Left cardiac atrium (tissue), 4 donors: ENCODE measurements at places on chromosomes 4 and X.
A peak's percentile ranks its signal among the peaks of the same experiment; 100 is the strongest.

DNA sequence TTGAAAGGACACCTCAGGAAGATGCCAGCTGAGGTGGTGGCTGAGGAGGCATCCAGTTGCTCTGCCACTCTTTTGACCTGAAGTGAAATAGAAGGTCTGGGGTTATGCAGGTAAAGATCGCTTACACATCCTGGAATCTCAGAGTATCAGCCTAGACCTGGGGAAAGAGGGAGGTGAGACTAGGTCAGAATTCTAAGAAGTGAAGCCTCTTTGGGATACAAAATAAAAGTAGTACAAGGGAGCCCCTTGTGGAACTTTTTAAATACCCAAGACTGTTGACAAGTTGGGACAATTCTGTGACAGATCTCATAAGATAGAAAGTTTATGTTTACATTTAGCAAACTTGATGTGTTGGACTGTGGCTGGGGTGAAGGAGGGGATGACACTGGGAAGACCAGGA is 263.1 kb downstream of the SPRY1 start:
- no peak for DNase-seq

GRCh38 chr4:91422011-91422410 is 881.8 kb upstream of the GRID2 start:
- DNase-seq, result no peak

GRCh38 chr4:47444031-47444430 is 19.5 kb downstream of the COMMD8 start:
- DNase-seq, result no peak

- no peak for DNase-seq
These were observed 123.5 kb upstream of the BMPR1B start for GRCh38 chr4:94634271-94634670.

- DNase-seq, result peak; percentile 75
These were observed 10.7 kb upstream of the DLG3 start for GRCh38 chrX:70433848-70434351.

DNA sequence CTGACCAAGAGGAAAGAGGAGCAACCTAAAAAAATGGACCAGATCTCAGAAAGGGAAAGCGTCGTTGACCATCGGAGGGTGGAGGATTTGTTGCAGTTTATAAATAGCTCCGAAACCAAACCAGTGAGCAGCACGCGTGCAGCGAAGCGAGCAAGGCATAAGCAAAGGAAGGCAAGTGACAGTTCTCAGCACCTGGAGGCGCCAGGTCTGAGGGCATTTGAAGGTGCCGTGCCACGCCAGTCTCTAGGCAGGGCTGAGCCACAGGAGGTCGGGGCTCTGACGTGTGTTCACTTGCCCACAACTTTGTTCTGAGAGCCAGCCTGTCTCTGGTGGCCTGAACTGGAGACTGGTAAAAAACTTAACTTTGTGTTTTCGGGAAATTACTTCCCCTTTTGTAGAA is 59.7 kb downstream of the TNIP2 start:
- no peak for DNase-seq

- DNase-seq, result no peak
These were observed 109.9 kb upstream of the NAP1L5 start for GRCh38 chr4:88807499-88807898.

- DNase-seq, result no peak
These were observed 334.9 kb upstream of the ADGRL3 start for GRCh38 chr4:60865273-60865672.

GRCh38 chrX:46543441-46543840 is 1.8 kb downstream of the ZNF674 start:
- no peak for DNase-seq
